ENCODE measurements at places on chromosomes 11 and 22. TPM values are rescaled to one million over a fixed set of nuclear protein-coding genes. Genes with fewer than 3 reads are reported as not detected.

DNA sequence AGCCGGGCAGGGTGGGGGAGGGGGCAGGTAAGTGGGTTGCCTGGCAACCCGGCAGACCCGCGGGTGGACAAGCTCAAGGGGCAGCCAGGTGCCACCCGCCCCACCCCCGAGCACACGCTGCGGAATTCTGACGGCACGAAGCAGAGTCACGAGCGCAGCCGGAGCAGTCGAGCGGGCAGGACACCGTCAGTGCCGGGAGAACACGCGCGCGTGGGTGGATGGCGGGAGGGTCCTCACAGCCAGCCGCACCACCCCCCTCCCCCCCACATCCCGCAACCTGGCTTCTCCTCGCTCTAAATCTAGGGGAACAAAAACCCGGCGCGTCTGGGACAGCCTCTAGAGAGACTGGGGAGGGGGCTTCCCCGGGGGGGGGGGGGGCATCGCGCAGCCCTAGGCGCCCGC is 133.1 kb upstream of the HSD17B12 start:
- no peak overlapping the region for H3K4me3 ChIP-seq
- H3K27me3 ChIP-seq: no peaks in the 10 kb centered on the region
- H3K4me1 ChIP-seq: peaks cover 14% of the 10 kb centered on the region
- no peak overlapping the region for H3K27ac ChIP-seq
- DNase-seq: no peak

DNA sequence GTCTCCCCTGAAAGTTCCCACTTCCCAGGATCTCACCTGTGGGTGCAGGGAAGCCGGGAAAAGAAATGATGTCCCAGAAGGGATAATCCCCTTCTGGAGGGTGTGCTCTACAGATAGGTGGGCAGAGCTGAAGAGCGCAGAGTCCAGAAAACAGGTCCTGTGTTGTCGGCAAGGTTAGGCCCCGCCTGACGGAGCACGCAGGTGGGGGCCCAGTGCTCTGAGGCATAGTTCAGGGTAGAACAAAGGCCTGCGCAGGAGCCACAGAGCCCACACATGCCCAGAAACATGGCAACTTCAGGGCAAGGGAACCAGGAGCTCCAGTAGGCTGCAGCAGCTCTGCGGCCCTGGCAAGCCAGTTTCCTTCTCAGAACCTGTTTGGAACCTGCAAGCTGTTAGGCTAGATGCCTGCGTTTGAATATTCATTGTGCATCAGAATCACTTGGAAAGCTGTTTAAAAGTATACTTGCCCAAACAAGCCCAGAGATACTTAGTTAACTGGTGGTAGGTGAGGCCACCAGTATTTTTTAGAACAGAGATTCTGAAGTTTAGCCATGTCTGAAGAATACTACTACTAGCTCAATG is 386.6 kb downstream of the BUD13 start:
- no peak overlapping the region for H3K27ac ChIP-seq
- no peak for DNase-seq
- no peak overlapping the region for H3K4me3 ChIP-seq

- DNase-seq: no peak
- H3K27ac ChIP-seq: peak overlapping the region; percentile 8
- peaks cover 12% of the 10 kb centered on the region for H3K4me1 ChIP-seq
- H3K27me3 ChIP-seq: no peaks in the 10 kb centered on the region
- H3K36me3 ChIP-seq: no peaks in the 10 kb centered on the region
Observed at GRCh38 chr22:42282943-42283277, 12.5 kb upstream of the TCF20 start.

Gene MS4A3
- total RNA-seq: not detected

Gene TSSK2
- 0.85 TPM for total RNA-seq

Gene DGCR8
- 138 TPM for total RNA-seq

Gene CCDC88B
- 99.0 TPM for total RNA-seq

Gene SLC22A25
- total RNA-seq: not detected

Gene GAL3ST1
- total RNA-seq: 19.0 TPM

Gene RCOR2
- not detected for total RNA-seq
